ENCODE measurements at places on chromosomes 7 and 10.

GRCh38 chr7:131518626-131519025, 37.8 kb downstream of the PODXL start:
- DNase-seq, result no peak

DNA sequence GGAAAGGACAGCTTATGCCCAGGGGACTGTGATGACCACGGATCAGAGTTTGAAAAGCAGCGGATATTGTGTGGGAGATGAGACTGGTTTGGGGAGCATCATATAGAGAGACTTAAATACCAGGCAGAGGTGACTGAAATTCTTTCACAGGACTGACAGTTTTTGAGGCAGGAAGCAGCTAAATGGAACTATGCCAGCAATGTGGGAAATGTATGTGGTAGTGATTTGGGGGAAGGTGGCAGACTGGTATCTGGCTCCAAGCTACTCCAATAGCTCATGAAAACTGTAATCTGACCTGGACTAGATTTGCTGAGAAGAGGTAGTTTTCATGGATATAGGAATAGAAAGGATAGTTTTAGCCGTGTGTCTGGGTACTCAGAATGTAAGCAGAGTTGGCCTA, 592.6 kb downstream of the REEP3 start:
- no peak for DNase-seq

- DNase-seq, result no peak
Measured at GRCh38 chr10:20040012-20040411, 223.8 kb downstream of the PLXDC2 start.

DNA sequence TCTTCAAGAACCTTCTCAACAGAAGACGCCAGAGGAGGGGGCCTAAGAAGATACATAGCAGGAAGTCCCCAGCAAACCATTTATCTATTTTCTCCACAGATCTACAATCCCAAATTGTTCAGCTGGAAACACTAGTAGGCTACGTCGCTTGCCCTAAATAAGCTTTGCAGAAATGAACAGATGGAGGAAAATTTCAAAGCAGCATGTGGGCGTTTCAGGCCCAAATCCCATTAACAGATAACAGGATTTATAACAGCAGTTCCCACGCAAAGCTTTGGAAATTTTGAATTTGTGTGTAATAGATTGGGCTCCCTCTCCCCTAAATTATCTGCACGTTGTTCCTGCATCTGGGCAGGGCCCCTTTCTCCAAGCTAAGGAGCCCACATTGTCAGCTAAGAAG, 60.6 kb upstream of the FRMD4A start:
- no peak for DNase-seq

GRCh38 chr7:24419511-24419910, 135.5 kb downstream of the NPY start:
- no peak for DNase-seq

- no peak for DNase-seq
Measured at GRCh38 chr10:120555842-120556532, 99.0 kb downstream of the PLPP4 start.

DNA sequence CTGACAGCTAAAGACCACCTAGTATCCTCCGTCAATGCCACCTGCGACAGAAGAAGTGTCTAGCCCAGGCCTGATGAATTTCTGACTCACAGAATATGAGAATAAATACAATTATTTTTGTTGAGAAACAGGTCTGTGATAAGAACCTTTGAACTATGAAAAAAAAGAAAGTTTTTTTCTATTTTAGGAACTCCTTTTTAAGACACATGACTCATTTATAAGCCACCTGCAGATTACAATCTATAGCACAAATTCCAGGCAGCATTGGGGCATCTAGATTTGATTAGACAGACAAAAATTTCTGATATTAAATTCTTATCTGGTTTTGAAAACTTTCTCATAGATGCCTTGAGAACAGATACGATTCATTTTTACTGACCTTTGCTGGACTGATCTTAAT, 256.7 kb upstream of the LYZL1 start:
- DNase-seq, result no peak

GRCh38 chr10:15352836-15353235, 18.3 kb downstream of the FAM171A1 start:
- no peak for DNase-seq

DNA sequence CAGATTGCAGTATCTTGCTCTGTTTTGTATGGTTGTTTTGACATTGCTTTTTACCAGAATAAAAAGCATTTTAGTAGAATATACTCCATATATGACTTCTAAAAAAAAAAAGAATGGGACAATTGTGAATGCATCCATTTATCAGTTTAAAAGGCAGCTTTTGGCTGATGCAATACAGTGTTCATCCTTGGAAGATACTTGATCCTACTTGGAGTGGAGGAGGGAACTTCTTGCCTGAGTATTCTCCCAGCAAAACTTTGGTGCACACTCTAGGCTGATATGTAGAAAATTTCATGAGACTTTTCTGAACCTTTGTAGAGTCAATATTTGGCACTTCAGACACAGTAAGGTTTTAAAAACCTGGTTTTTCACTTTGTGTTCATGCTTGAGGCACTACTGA, 40.2 kb downstream of the WDR11 start:
- peak; percentile 40 for DNase-seq

- no peak for DNase-seq
Measured at GRCh38 chr10:66746711-66747110, 179.1 kb upstream of the LRRTM3 start.

- no peak for DNase-seq
Measured at GRCh38 chr7:44290252-44290620, 35.2 kb downstream of the CAMK2B start.

GRCh38 chr7:11749629-11750028, 82.4 kb downstream of the THSD7A start:
- DNase-seq, result no peak

- DNase-seq, result no peak
Measured at GRCh38 chr10:91313-91712, 42.2 kb upstream of the TUBB8 start.

DNA sequence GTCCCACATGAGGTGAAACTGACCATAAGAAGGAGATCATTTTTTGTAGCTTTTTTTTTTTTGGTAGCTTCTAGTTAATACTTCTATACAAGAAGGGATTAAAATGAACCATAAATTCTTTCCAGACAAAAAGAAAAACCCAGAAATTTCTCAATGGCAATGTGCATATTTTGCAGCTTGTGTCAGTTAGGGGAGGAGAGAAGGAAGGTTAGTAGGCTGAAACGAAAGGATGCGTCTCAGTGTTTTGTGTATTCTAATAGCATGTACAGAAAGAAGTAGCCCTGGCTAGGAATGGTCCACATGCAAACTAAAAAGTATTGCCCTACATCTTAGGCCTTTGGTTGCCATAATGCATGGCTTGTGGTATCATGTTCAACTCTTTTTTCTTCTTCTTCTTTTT, 90.6 kb downstream of the CACNB2 start:
- peak; percentile 31 for DNase-seq

DNA sequence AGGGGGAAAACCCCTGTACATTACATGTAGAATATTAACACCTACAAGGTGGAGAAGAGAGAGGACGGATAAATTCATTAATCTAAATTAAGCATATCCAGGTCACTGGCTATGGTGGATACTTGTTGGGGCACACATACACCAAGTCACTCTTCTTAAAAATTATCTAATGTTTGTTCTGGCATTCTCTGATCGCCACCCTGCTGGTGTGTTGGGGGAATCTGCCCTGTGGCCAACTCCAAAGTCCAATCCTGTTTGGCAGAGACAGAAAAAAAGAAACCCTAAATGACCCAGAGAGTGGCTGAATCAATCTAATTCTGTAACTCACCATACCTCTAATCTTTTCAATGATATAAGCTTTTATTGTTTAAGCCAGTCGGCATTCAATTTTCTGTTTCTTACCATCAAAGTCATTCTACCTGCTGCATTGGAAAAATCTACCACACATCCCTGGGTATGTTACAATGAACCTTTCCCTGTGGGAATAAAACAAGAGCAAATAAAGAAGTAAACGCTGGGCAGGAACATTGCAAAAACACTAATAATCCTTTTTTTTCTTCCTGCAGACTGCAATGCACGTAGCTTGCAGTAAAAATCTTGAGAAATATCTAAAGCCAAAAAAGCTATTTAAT, 34.2 kb downstream of the ELMO1 start:
- DNase-seq, result no peak

GRCh38 chr10:78552261-78552811, 516.4 kb upstream of the ZMIZ1 start:
- peak; percentile 54 for DNase-seq

- DNase-seq, result no peak
Measured at GRCh38 chr10:33921970-33922605, 587.6 kb upstream of the NRP1 start.

DNA sequence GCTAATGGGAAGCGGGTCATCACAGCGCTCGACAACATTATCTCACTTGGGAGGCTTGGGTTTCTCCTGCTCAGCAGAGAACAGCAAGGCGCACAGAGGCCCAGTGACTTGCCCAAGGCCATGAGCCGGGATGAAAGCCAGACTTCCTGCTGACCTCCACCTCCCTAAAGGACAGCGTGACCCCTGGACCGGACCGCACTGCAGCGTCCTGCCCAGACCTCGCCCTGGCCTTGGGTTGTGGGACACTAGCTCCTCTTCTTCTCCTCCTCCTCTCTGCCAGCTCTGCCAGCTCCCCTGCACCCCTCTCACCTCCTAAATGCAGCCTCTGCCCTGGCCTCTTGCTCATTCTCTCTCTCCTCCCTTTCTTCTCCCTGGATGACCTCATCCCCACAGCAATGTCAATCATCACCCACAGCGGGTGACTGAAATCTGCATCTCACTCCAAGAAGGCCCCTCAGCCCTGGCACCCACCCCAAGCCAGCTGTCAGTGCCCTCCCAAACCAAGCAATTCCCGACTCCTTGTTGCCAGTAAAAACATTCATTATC, 19.4 kb downstream of the SPOCK2 start:
- no peak for DNase-seq

GRCh38 chr10:113130014-113130641, 180.1 kb downstream of the TCF7L2 start:
- DNase-seq, result no peak

DNA sequence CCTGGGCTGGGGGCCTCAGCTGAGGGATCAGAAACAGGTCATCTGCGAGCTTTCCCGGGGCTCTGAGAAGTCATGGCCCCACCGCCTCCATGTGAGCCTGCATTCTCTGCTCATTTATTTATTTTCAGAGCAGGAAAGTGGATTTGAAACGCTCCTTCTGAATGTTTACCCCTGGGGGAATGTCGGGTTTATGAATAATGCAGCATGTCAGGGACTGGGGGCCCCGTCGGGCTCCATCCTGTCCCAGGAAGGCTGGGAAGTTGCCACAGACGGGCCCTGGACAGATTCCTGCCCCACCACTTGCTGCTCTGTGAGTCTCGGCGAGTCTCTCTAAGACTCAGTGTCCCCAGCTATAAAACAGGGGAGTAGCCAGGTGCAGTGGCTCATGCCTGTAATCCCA, 11.9 kb upstream of the GTF2IRD1 start:
- DNase-seq, result no peak

DNA sequence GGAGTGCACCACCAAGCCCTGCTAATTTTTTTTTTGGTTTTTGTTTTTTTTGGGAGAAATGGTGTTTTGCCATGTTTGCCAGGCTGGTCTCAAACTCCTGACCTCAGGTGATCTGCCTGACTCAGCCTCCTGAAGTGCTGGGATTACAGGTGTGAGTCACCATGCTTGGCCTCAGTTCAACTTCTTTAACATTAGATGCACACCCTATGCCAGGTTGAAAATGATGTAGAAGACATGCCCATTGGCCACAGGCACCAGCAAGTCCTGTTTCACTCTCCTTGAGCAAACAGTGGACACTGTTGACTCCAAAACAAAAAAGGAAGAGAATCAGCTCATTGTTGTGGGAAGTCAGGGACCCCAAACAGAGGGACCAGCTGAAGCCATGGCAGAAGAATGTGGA, 1205.3 kb downstream of the REEP3 start:
- DNase-seq, result no peak

DNA sequence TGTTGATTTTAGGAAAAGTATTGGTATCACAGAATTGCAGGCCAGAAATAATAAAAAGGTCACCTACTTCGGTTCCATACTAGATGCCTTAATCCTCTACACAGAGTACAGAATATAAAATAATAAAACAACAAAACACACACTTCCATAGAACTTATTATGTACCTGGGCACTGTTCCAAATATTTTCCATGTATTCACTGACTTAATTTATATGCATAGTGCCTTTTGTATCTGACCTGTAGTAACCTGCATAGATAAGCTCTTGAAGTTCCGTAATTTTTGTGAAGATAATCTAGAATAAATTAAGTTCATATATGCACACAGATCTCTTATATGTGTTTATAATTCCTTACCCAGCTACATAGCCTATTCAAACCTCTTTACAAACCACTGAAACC, 78.3 kb downstream of the RAPGEF5 start:
- DNase-seq, result no peak

GRCh38 chr10:117718986-117719920, 176.7 kb downstream of the EMX2 start:
- no peak for DNase-seq
